Stimulated activated CD4-positive, alpha-beta T cell treated with anti-CD3 and anti-CD28 coated beads, Interleukin-15, amount 100 ng/mL, for 48 hours (primary cell): ENCODE measurements at places on chromosomes 5 and 9.

GRCh38 chr5:3033033-3033755, 281.7 kb upstream of the IRX2 start:
- no peak for DNase-seq

GRCh38 chr5:76990899-76991459, 38.1 kb downstream of the CRHBP start:
- DNase-seq: no peak

DNA sequence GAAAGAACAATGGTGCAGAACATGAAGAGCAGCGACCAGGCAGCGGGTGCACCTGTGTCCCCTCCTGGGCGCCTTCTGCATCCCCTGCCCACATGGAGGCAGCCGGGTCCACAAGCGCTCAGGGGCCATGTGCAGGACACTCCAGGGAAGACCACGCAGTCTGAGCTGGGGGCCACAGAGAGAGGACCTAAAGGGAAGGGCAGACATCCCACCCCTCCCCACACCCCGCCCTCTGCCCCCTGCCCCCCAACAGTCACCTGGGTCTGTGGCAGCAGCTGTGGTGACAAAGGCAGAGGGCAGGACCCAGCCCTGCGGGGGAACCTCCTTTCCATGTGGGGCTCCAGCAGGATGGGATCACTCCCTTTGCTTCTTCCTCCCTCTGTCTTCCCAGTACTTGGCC, 805.7 kb downstream of the CDH9 start:
- no peak for DNase-seq

GRCh38 chr9:126410229-126410628, 83.6 kb downstream of the MVB12B start:
- DNase-seq: no peak

GRCh38 chr5:56575821-56576220, 239.5 kb upstream of the MAP3K1 start:
- DNase-seq: no peak

GRCh38 chr9:111986035-111986556, 89.5 kb downstream of the UGCG start:
- DNase-seq: no peak

GRCh38 chr5:32710550-32711361, at the start of gene NPR3:
TSS of gene NPR3 (plus strand) at chr5:32711321. CDS start at chr5:32711777, 456 bp downstream.
- DNase-seq: no peak

DNA sequence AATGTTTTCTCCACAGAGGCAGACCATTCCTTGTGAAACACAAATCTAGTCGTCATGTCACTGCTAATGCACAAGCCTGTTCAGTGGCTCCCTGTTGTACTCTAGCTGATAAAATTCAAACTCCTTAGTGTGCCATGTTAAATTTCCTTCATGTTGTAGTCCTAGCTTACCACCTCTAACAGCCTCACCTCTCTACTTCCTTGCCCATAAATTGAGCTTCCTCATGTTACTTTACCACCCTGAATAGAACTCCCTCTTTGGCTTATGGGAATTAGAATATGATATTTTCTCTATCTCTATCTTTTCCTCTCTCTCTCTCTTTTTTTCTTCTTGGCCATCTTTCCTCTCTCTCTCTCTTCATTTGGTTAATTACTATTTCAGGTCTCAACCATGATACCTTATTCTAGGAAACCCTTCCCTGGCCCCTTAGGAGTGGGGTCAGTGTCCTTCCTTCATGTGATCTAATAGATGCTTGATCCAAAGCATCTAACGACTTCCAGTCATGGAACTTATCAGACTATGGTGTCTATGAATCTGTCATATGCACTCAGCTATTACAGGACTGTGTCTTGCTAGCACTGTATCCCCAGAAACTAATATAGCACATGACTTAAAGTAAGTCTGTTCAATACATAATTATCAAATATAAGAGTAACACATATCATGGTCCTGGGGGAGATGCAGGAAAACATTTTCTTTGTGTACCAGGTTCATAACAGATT, 31.5 kb upstream of the ALDH1A1 start:
- DNase-seq: no peak

GRCh38 chr5:35194635-35195471, 35.4 kb downstream of the PRLR start:
- no peak for DNase-seq

DNA sequence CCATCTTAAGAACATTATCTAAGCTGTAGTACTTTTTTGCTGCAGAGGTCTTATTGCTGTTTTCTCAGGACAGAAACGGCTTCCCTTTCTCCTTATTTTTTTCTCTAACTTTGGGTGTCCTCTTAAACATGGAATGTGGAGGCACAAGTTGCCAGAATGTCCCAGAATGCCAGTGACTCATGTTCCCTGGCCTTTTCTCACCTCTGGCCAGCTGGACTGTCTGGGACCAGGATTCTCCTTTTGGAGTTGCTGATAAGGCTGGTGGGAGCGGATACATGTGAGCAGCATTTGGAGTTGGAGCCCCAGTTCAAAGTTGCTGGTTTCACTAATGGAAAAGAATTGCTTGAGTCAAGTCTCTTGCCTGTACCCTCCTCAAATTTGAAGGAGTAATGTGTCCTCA, 112.8 kb downstream of the ARHGAP26 start:
- DNase-seq: no peak

DNA sequence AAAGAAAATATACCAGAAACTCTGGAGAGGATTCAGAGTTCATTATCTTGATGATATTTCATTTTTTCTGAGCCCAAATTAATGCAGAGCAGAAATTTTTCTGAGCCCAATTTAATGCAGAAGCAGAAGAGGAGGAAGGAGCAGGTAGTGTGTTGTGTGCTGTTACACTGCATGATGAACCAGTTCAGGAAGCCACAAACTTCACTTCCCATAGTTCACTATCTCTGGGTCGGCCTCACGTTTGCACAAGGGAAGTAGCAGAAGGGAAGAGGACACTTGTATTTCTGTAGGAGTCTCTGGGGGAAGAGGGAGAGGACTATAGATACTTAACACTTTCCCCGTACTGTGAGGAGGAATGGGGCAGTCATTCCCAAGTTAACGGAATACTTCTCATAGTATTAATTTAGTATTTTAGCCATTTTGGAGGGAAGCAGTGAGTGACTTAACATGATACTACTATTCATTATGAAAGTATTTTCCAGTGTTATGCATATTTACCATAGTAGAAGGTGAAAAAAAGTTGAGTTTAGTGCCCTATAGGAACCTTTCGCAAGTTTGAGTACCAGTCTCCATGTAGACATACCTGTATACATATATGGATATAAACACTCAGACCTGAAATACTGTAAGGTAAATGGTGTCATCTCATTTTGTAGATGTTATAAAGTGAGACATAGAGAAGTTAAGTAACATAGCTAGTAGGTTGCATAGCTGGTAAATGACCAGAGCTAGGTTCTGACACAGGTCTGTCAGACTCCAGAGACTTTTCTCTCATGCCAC, 30.0 kb downstream of the XPA start:
- DNase-seq: no peak

DNA sequence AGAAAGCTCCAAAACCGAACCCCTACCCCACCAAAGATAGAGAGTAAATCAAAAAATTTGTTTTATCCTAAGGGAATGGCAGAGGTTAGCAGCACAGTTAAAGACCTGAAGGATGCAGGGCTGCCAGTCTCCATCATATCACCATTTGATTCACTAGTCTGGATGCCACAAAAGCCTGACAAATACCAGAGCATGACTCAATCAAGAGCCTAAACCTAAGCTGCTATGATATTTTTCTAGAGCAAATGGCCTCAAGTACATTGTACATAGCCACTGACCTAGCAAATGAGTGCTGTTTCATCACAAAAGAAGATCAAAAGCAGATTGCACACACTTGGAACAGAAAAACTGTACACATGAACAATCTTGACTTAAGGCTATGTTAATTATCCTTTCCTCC, 48.0 kb downstream of the DPYSL3 start:
- DNase-seq: no peak

GRCh38 chr5:102760815-102761214, 5.7 kb downstream of the PAM start:
- DNase-seq: no peak

- DNase-seq: no peak
These were observed 961.7 kb upstream of the COX7C start for GRCh38 chr5:85656050-85656449.

- no peak for DNase-seq
These were observed 106.2 kb downstream of the KLHL3 start for GRCh38 chr5:137629646-137630045.

DNA sequence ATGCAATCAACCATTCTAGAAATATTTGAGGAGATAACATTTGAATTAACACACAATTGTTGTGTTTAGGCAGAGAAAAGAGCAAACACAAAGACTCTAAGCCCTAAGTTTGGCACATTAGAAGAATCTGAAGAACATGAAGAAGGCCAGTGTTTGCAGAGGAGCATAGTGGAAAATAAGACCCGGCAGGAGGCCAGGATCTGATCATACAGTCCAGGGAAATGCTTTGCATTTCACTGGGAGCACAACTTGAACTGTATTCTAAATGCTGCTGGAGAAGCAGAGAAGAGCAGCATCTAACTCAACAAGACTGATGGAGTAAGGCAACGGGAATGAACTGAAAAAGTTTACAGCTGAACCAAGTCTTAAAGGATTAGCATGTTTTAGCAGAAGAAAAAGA, 463.4 kb downstream of the ZNF608 start:
- DNase-seq: no peak

DNA sequence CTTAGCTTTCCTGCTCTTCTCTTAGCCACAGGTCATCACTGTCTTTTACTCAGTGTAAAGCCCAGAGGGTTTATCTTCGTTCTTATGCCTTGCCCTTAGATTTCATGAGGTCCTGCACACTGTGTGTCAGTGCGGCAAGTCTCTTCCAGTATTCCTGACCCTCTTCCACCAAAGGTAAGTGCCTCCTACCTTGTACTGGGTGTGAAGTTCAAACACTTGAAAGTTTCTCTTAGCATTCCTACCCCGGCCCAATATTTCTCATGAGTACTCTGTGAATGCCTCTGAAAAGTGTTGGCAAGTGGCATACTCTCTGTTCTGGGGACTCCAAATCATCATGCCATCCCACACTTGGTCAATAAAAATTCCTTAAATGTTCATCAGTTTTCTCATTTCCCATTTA, 37.4 kb downstream of the FBXO4 start:
- DNase-seq: no peak

GRCh38 chr9:14133394-14133793, 180.5 kb downstream of the NFIB start:
- no peak for DNase-seq

DNA sequence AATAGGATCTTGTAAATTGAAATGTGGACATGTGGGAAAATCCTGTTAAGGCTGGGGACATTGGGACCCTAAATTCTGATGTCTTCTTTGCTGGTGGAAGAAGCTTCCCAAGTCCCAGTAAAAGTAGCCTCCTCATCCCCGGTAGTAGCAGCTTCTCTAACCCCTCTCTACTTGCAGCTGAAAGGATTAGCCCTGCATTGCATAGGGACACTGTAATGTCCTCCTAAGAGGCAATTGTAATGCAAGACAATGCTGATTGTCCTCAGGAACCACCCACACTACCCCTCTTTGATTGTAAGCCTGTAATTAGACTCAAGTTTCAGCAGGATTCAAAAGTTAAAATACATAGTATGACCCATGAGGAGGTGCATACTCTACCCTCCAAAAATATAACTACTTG, 1938.4 kb upstream of the C9orf72 start:
- no peak for DNase-seq

DNA sequence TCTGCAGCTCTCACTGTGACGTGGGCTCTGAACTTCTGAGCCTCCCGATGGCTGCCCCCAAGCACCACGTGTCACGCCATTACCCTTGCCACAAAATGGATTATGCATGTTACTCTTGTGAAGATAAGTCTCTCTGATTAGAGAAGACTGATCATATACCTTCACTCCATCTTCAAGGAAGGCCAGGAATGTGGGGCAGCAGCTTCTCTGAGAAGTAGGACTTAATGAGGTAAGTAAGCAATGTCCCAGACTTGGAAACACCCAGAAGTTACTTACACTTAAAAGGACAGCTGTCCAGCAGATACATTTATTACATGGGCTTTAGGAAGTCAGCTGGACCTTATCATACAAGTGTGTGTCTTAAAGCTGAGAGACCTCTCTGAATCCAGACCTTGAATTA, 155.0 kb downstream of the FGF1 start:
- no peak for DNase-seq

GRCh38 chr9:33923998-33924701, 107.2 kb downstream of the UBE2R2 start:
- no peak for DNase-seq

GRCh38 chr9:69571032-69571431, 101.1 kb downstream of the APBA1 start:
- no peak for DNase-seq

GRCh38 chr9:109770101-109770500, 9.9 kb upstream of the PALM2AKAP2 start:
- no peak for DNase-seq

DNA sequence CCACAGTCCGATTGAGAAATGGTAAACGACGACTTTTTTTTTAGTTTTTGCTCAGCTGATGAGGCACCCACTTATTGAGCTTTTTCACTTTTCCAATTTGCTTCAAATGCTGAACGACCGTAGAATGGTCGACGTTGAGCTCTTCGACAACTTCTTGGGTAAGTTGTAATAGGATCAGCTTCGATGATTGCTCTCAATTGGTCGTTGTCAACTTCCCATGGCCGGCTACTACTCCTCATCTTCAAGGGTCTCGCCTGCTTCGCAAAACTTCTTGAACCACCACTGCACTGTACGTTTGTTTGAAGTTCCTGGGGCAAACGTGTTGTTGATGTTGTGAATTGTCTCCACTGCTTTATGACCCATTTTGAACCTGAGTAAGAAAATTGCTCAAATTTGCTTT, 35.7 kb downstream of the NSD1 start:
- no peak for DNase-seq

- peak; percentile 30 for DNase-seq
These were observed 85.6 kb downstream of the PTTG1 start for GRCh38 chr5:160507221-160507721.

- peak; percentile 61 for DNase-seq
These were observed 35.6 kb downstream of the DAB2IP start for GRCh38 chr9:121686930-121687541.

DNA sequence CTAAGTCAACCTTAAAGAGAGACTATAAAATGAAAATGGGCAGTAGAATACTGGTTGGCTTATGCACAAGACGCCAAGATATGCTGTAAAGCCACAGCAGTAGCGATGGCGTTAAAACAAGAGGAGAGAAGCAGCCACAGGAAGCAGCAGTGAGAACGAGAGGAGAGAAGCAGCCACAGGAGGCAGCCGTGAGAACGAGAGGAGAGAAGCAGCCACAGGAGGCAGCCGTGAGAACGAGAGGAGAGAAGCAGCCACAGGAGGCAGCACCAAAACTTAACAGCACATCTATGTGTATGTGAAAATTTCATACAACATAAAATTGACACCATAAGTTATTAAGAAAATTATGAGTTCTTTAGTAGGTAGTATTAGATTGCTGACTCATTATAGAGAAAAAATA, 2318.6 kb upstream of the ACO1 start:
- no peak for DNase-seq

- DNase-seq: no peak
These were observed 114.1 kb upstream of the RIOK2 start for GRCh38 chr5:97297063-97297703.

- DNase-seq: no peak
These were observed 57.0 kb upstream of the ABCA1 start for GRCh38 chr9:104984948-104985347.

- no peak for DNase-seq
These were observed 77.8 kb downstream of the BOD1 start for GRCh38 chr5:173538654-173539053.
